ENCODE measurements at places on chromosomes 3 and 15.

GRCh38 chr3:53970661-53971060 is 79.0 kb upstream of the SELENOK start:
- no peak for DNase-seq

GRCh38 chr3:151135541-151136337 is 50.3 kb downstream of the MED12L start:
- no peak for DNase-seq

GRCh38 chr3:97927704-97928103 is 44.5 kb downstream of the RIOX2 start:
- DNase-seq, result no peak

DNA sequence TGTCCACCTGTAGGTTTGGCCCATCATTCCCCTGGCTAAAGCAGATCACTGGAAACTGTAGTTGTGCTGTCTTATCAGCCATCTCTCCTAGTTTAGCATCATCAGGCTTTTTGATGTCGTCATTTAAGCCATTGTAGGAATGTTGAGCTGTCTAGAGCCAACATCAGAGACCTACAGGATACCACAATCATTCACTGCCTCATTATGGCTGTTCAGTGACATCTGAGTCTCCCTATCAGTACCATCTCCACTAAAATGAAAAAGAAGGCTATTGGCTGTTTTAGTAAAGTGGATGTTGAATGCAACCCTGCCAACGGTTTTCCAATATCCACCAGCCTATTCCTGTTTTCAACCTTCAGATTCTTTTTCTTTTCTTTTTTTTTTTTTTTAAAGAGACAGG is 29.2 kb downstream of the RLBP1 start:
- no peak for DNase-seq

DNA sequence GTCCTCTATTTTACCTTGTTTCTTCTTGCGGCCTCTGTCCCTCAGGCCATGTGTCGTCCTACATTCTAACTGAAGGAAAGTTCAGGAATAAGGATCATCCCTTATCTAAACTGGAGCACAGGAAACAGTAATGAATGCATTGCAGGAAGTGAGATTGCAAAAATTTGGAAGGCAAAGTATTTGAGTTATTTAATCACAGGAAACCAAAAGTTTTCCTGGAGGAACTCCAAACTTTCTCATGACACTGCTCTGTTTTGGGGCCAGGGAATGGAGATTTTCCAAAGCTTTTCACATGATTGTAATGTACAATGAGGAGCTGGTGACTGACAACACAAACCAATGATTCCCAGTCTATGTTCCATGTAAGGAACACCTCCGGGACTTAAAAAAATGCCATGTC is 57.8 kb upstream of the PLSCR4 start:
- DNase-seq, result no peak

All from activated T-helper 9 cell treated with anti-CD3 and anti-CD28 coated beads, Interleukin-2, amount 50 U/mL, for 16 hours (primary cell).